Adrenal gland (tissue), 19 donors: ENCODE measurements at places on chromosomes 13 and 19. TPM values are rescaled to one million over a fixed set of nuclear protein-coding genes. Genes with fewer than 3 reads are reported as not detected.

GRCh38 chr19:19336597-19336996 lies 16.0 kb downstream of the MAU2 start:
- peaks cover 4% of the 10 kb centered on the region for H3K4me1 ChIP-seq
- H3K27ac ChIP-seq, result no peak overlapping the region
- H3K27me3 ChIP-seq, result no peaks in the 10 kb centered on the region
- H3K36me3 ChIP-seq, result no peaks in the 10 kb centered on the region

DNA sequence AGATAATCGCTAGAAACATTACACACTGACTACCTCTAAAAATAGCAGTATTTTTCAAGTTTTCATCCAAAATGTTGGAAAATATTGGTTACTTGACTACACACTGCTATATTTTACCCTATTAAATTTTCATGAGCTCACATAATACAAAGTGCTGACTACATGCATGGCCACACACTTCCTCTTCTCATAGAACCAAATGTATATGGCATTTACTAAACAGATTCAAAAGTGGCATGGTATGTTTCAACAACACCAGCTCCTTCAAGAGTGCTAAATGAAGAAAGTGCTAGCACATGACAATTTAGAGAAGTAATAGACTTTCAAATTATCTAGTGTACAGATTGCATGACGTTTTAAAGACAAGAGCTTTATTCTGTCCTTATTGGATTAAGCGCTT lies 780.4 kb upstream of the SLITRK6 start:
- H3K4me1 ChIP-seq, result no peaks in the 10 kb centered on the region
- H3K4me3 ChIP-seq, result no peak overlapping the region
- no peaks in the 10 kb centered on the region for H3K36me3 ChIP-seq
- H3K27me3 ChIP-seq, result no peaks in the 10 kb centered on the region
- H3K27ac ChIP-seq, result no peak overlapping the region

GRCh38 chr19:5911366-5911765 lies 2.7 kb upstream of the CAPS start:
- H3K36me3 ChIP-seq, result no peaks in the 10 kb centered on the region
- DNase-seq, result no peak
- peaks cover 7% of the 10 kb centered on the region for H3K4me1 ChIP-seq

- peaks cover 4% of the 10 kb centered on the region for H3K4me1 ChIP-seq
- H3K36me3 ChIP-seq, result no peaks in the 10 kb centered on the region
- no peak for DNase-seq
These were observed 7.5 kb downstream of the ANO8 start for GRCh38 chr19:17327068-17327653.

- peak; percentile 8 for DNase-seq
- no peaks in the 10 kb centered on the region for H3K4me1 ChIP-seq
- H3K4me3 ChIP-seq, result no peak overlapping the region
- H3K27me3 ChIP-seq, result no peaks in the 10 kb centered on the region
These were observed 18.4 kb upstream of the TFDP1 start for GRCh38 chr13:113566227-113566561.

GRCh38 chr13:20441056-20441455 lies 84.6 kb downstream of the CRYL1 start:
- H3K27ac ChIP-seq, result no peak overlapping the region
- no peak overlapping the region for H3K4me3 ChIP-seq
- DNase-seq, result no peak
- no peaks in the 10 kb centered on the region for H3K36me3 ChIP-seq
- H3K27me3 ChIP-seq, result no peaks in the 10 kb centered on the region

DNA sequence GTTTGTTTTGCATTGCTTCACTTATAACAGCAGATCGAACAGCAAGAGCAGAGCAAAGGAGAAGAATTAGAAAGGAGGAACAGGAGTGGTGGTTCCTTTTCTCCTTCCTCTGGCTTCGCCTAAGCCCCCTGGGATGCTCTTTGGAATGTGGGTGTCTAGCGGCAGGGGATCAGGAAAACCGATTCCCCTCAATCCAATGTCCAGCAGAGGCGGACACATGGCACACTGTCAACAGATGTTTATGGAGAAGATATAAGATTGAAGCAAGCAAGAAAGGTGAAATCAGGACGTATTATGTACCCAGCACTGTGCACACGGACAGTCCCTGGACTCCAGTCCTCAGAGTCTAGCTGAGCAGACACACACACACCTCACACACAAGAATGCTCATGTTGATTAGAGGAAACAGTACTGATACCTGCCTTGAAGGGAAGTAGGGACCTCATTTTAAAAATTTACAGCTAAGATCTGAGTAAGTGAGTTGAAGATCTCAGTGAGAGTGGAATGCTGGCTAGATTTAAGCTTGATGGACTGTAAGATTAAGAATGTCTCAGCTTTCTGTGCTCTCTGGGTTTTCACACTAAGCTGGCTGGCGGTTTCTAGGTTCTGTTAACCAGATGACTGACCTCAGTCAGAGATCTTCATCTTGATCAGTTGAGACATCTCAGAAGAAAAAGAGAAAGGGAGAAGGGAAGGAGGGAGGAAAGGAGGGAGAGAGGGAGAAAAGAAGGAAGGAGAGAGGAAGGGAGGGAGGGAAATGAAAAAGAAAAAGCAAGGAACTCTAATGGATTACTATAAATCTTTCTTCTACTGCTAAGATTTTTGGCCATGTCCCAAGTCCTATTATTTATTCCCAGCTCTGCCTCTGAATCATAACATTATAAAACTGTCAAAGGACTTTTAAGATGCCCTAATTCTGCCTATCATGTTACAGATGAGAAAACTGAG lies 44.8 kb downstream of the FLT1 start:
- no peak for DNase-seq
- H3K4me1 ChIP-seq, result no peaks in the 10 kb centered on the region
- no peaks in the 10 kb centered on the region for H3K36me3 ChIP-seq
- H3K4me3 ChIP-seq, result no peak overlapping the region

CGB5 gene
- total RNA-seq, result not detected

DNA sequence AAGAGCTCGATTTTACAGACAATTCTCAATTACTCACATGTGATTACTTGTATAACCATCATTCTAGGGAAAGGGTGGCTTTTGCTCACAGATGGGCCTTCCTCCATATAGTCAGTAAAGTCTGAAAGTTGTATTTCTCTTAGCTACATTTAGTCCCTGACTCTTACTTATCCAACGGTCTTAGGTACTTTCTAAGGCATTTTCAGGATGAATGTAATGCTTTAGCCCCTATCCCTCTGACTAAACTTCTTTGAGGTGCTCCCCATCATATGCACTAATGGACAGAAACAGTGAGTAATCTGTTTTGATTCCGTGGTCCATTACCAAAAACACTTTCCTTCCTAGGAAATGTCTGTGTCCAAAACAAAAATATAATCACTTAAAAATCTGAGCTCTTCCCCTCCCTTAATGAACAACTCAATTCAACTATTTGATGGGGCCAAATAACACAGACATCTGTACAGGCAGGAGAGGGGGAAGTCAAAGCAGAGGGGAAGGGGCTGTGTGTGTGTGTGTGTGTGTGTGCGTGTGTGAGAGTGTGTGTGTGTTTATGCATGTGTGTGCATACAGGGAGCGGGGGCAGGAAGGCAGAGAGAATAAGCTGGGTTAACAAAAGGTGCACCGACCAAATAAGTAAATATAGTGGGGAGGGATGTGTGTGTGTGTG lies 84.9 kb downstream of the USP12 start:
- no peaks in the 10 kb centered on the region for H3K4me1 ChIP-seq
- DNase-seq, result no peak
- no peaks in the 10 kb centered on the region for H3K36me3 ChIP-seq
- no peak overlapping the region for H3K4me3 ChIP-seq

- peak within 1 kb of the TSS; percentile 100 for H3K27ac ChIP-seq
- no peaks in the 10 kb centered on the region for H3K36me3 ChIP-seq
These were observed at the start of gene ERF for GRCh38 chr19:42254850-42255765. Gene ERF, minus strand, starts transcription at chr19:42255128. Its CDS starts 129 bp downstream, at chr19:42254999.

DNA sequence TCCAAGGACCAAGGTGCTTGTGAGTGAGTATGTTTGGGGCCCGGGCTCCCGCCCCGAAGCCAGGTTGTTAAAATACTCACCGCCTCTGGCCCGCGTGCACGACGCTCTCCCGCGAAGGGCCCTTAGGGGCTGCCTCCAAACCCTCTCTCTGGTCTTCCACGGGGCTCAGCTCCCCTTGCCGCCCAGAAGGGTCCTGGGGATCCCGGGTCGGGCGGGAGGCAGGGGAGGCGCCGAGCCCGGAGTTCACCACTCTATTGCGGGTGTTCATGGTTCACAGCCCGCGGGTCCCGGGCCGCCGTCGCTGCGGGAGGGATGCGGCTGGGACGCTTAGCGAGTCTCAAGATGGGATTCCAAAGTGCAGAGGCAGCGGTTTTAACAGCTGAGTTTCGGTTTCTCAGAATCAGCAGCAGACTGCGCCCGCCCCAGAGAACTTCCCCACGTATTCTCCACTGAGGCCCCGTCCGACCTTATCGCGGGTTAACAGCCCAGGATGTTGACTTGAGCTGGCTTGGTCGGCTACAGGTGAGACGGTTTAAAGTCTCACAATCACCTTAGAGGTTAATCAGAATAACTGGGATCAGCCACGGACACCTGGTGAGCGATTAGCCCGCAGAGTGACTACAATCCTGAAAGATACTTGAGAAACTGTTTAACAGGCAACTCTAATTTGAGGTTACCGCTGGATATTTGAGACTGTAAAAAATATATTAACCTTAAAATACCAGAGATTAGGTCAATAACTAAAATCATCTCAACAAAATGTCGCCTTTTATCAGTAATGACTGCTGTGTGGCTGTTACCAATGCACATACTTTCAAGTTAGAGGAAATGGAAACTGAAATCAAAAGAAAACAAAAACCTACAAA lies at the start of gene EPSTI1:
TSS of gene EPSTI1 (minus strand) at position 344 of the 866 bp plus-strand sequence. CDS start at position 268, 76 bp downstream.
- peak within 1 kb of the TSS; percentile 67 for H3K4me3 ChIP-seq
- H3K36me3 ChIP-seq, result no peaks in the 10 kb centered on the region
- peak; percentile 79 for DNase-seq
- H3K4me1 ChIP-seq, result peaks cover 7% of the 10 kb centered on the region

GRCh38 chr19:15303105-15303780 lies 29.1 kb downstream of the BRD4 start:
- peaks cover 81% of the 10 kb centered on the region for H3K4me1 ChIP-seq
- no peaks in the 10 kb centered on the region for H3K27me3 ChIP-seq
- no peaks in the 10 kb centered on the region for H3K36me3 ChIP-seq
- DNase-seq, result no peak
- no peak overlapping the region for H3K27ac ChIP-seq
- H3K4me3 ChIP-seq, result no peak overlapping the region

DNA sequence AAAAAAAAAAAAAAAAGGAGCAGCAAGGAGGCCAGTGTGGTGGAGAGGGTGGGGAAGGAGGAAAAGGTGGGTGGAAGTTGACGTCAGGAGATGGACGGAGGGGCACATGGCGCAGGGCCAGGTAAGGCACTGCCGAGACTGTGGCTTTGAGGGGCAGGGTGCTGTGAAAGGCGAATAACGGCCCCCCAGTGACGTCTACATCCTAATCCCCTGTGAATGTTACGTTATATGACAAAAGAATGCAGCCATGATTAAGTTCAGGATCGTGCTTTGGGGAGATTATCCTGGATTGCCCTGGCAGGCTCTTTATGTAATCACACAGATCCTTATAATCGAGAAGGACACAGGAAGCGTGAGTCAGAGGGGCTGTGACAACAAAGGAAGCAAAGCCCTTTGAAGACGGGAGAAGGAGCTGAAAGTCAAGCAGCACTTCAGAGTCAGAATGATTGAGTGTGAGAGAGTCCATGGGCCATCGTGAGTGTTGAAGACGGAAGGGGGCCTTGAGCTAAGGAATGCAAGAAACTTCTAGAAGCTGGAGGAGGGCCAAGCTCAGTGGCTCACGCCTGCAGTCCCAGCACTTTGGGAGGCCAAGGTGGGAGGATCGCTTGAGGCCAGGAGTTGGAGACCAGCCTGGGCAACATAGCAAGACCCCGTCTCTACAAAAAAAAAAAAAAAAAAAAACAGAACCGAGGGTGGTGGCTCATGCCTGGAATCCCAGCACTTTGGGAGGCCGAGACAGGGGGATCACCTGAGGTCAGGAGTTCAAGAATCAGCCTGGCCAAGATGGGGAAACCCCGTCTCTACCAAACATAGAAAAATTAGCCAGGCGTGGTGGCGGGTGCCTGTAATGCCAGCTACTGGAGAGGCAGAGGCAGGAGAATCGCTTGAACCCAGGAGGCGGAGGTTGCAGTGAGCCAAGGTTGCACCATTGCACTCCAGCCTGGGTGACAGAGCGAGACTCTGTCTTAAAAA lies 13.8 kb upstream of the CEACAM16 start:
- peaks cover 14% of the 10 kb centered on the region for H3K4me1 ChIP-seq
- DNase-seq, result peak; percentile 89
- no peaks in the 10 kb centered on the region for H3K27me3 ChIP-seq
- H3K4me3 ChIP-seq, result peak overlapping the region; percentile 6
- no peaks in the 10 kb centered on the region for H3K36me3 ChIP-seq

GJB2 gene
- total RNA-seq, result not detected

- H3K36me3 ChIP-seq, result no peaks in the 10 kb centered on the region
- no peak overlapping the region for H3K4me3 ChIP-seq
- H3K27me3 ChIP-seq, result no peaks in the 10 kb centered on the region
- DNase-seq, result no peak
- no peaks in the 10 kb centered on the region for H3K4me1 ChIP-seq
These were observed 49.2 kb downstream of the DIAPH3 start for GRCh38 chr13:60114499-60115028.
